Activated CD4-positive, alpha-beta T cell treated with anti-CD3 and anti-CD28 coated beads for 24 hours (primary cell): ENCODE measurements at places on chromosomes 7 and 10.

DNA sequence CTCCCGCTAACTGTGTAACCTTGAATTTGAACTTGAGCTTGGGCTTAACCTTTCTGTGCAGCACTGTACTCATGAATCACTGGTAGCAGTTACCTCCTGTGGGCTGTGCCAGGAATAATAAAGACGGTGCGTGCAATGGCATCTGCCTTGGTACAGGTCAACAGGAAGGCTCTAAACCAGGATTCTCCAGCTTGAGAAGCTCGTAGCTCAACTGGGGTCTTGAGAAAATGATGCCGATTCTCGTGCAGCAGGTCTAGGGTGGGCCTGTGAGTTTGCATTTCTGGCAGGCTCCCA lies 112.5 kb upstream of the ANLN start:
- DNase-seq, result no peak

GRCh38 chr7:37504801-37505200 lies 56.1 kb upstream of the ELMO1 start:
- no peak for DNase-seq

DNA sequence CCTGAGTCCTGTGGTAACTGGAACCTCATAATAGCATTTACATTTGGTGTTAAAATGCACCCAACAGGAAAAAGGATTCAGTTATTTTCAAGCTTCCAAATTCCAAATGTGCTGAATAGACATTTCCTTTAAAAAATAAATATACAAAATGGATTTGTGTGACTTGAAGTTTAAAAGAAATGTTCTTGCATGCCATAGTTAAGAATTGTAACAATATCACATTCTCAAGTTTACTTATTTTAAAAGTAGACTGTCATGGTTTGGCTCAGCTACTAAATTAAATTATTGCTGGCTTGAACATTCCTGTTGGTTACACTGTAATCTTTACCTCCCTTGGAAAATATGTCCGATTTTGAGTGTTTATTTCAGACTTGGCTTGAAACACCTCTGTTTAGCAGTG lies 31.5 kb downstream of the BICC1 start:
- no peak for DNase-seq

DNA sequence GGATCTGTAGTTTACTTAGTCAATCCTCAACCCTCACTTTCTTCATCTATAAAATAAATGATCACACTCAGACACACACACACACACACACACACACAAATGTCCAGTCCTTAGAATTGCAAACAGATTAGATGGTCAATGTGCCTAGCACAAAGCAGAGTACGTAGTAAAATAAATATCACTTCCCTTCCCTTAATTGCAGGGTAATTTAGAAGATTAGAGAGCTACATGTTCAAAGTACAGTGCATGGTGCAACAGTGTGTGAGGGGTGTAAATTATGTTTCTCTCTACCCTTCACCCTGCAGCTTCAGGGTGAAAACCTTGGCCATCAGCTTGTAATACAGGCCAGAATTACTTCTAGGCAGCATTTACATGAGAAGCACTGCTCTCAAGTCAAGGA lies 187.0 kb upstream of the GHITM start:
- no peak for DNase-seq

DNA sequence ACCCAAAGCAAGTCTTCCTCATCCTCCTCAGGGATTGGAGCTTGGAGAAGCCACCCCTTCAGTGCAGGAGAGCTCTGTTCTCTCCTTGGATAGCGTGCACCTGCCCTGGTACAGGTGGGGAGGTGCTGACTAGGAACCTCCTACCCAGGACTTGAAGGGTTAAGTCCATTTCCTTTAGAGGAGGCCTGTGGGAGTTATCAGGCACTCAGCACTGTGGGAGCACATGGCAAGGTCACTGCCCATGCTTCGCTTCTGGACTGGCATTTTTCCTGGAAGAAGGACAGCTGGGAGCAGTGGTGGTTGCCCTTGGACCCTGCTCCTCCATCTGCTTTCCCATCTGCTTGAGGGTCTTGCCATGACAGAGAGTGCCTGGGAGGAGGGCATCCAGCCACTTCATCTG lies 142.8 kb downstream of the CXCL12 start:
- DNase-seq, result no peak

DNA sequence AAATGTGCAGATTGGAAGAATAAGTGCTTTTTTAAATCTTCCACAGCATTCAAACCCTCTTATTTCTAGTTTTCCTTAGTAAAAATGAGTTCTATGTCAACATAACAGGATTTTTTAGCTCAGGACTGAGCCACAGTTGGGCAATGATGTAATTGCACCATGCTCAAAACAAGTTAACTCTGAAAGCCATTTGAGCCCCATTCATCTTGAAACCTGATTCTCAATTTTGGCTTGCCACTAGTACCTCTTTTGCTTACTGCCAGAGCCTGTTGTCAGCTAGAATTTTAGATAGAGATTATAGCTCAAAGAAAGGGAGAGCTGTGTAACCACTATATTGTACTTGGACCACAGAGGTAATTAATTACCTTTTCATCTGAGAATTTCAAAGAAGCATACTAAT lies 1028.5 kb upstream of the PHF14 start:
- no peak for DNase-seq

- DNase-seq, result no peak
Observed at GRCh38 chr10:117552701-117553141, 10.2 kb downstream of the EMX2 start.

GRCh38 chr10:61543831-61544230 lies 90.7 kb upstream of the TMEM26 start:
- DNase-seq, result no peak

DNA sequence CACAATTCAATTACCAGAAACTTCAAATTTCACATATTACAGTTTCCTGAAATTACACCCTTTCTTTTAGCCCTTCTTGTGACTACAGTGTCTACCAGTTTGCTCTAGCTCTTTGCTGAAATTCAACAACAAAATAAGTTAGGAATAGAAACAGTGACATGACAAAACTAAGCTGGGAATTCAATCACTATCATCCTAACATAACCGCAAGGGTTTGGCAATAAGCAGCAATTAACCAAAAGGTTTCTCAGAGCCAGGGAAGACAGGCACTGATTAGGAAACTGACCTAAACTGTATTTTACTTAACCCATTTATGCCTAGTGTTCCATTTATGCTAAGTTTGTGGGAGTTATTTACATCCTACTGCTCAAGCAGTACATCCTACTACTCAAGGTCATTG lies 31.3 kb downstream of the HIBADH start:
- DNase-seq, result no peak

DNA sequence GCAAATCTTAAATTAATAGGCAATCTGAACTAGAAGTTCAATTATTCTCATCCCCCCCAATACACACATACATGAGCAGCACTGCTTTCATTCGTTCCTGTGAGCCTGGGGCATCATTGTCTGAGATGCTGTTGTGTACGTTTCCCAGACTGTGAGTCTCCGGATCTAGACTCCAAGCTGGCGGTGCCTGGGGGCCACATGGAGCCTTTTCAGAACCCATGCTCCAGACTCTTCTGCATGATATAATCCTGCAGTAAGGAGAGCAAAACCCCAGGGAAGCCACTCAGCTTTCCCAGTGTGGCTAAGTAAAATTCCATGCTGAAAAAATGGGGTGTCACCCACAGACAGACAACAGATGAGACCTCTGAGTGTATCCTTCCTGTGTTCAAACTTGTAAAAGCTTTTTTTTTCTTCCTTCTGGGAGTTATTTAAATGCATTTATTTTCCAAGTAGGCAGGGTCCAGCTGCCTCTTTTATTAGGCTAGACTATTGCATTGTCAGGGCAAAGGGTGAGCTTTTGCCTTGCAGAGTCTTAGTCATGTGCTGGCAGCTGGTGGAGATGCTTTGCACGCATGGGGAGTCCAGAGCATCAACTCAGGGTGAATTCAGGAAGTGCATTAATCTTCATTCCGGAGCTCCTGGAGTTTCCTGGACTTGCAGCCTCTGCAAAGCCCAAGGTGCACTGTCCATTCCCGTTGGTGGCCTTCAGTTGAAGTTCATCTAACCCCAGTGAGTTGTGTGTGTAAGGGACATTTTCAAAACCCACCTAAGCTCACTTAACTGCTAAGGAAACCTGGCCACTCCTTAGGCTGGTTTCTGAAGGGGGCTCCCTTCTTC lies 185.7 kb upstream of the ADO start:
- DNase-seq, result no peak

DNA sequence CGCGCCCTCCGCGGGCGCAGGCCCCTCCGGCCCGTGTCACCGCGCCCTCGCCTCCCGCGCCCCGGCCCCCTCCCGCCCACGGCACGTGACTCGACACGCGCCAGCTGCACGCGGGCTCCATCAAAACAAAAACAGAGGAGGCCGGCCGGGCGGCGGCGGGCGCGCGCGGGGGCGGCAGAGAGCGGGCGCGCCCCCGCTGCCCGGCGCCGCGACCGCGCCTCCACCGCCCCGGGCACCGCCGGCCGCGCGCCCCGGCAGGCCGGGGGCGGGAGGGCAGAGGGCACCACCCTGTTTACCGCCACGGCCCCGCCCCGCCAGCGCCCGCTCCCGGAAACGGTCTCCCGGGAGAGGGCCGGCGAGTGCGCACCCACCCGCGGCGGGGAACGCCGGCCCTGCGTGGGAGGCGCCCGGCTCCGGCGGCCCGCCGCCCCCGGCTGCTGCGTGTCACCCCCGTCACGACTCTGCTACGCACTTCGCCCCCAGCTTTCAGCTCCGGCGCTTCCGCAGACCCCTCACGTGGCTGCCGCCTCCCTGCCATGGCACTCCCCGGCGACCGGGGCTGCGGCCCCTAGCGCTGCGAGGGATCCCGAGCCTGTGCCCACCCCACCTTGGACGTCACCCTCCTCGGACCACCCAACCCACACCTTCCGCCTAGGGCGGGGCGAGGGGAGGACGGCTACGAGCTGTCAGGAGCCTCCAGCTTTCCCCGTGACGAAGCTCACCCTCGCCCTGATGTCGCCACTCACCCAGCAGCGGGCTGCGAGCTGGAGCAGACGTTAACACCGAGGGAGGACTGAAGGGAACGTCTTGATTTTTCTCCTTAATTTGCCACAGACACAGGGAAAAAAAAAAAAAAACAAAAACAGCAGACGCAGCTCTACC lies 221.6 kb upstream of the MKLN1 start:
- peak; percentile 60 for DNase-seq

GRCh38 chr7:137992550-137993394 lies 9.1 kb downstream of the CREB3L2 start:
- no peak for DNase-seq
